ENCODE measurements at places on chromosomes 2 and 18. TPM values are rescaled to one million over a fixed set of nuclear protein-coding genes. Genes with fewer than 3 reads are reported as not detected.

ELOA2 gene
- total RNA-seq: not detected

SLC14A1 gene
- not detected for total RNA-seq

PPM1G gene
- 155 TPM for total RNA-seq

EPB41L3 gene
- total RNA-seq: 0.18 TPM

RNF152 gene
- 0.02 TPM for total RNA-seq

PPP1R1C gene
- 1.9 TPM for total RNA-seq

HJURP gene
- 64.5 TPM for total RNA-seq

NOL4 gene
- total RNA-seq: not detected

VIT gene
- total RNA-seq: not detected

SMYD1 gene
- not detected for total RNA-seq

SERPINB4 gene
- total RNA-seq: 0.07 TPM

TEKT4 gene
- total RNA-seq: not detected

OBSL1 gene
- 22.3 TPM for total RNA-seq
